ENCODE measurements at places on chromosomes 6 and 20. TPM values are rescaled to one million over a fixed set of nuclear protein-coding genes. Genes with fewer than 3 reads are reported as not detected.

TRIM31 gene
- total RNA-seq: not detected

AGPAT4 gene
- total RNA-seq: 2.5 TPM

PCK1 gene
- not detected for total RNA-seq

BPIFB2 gene
- total RNA-seq: not detected

DNA sequence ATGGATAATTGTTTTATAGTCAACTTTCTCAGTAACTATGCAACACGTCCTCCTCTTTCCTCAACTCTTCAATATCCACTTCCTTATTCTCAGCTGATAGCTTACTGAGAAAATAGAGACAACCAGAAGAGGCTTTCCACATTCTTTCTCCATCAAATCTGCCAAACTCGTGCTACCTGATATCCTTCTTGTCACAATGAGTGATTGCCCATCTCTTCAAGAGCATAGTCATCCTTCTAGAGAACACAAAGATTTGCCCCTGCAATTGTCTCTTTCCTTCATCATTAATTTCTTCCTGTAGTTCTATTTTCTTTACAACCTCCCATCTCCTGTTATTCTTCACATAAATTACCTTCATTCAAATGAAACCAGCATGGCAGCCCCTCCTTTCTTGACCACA is 75.9 kb upstream of the RGS17 start:
- DNase-seq: no peak
- no peak overlapping the region for H3K4me3 ChIP-seq
- no peaks in the 10 kb centered on the region for H3K4me1 ChIP-seq
- no peak overlapping the region for H3K27ac ChIP-seq

GRCh38 chr6:6331946-6332601 is 11.6 kb upstream of the F13A1 start:
- H3K4me3 ChIP-seq: no peak overlapping the region
- DNase-seq: no peak
- H3K36me3 ChIP-seq: no peaks in the 10 kb centered on the region
- H3K4me1 ChIP-seq: peaks cover 5% of the 10 kb centered on the region

DNA sequence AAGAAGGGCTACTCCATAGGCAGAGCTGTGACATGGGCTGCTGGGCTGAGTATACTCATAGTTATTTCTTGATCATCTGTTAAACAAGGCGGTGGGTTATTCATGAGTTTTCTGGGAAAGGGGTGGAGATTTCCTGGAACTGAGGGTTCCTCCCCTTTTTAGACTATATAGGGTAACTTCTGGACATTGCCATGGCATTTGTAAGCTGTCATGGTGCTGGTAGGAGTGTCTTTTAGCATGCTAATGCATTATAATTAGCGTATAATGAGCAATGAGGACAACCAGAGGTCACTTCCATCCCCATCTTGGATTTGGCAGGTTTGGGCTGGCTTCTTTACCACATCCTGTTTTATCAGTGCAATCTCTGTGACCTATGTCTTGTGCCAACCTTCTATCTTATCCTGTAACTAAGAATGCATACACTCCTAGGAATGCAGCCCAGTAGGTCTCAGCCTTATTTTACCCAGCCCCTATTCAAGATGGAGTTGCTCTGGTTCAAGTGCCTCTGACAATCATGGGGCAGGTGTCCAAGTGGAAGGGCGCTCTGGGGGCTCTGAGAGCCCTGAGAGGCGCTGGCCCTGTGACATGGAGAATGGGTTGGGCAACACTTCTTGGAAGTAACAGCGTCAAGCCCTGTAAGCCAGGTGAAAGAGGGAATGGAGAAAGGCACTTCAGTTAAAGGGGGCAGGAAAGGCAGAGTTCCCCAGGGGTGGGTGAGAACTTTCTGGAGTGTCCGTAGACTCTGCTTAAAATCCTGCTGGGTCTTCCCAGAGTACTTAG is 354.2 kb upstream of the SULF2 start:
- H3K36me3 ChIP-seq: no peaks in the 10 kb centered on the region
- H3K27me3 ChIP-seq: peaks cover 34% of the 10 kb centered on the region
- no peak overlapping the region for H3K4me3 ChIP-seq
- no peaks in the 10 kb centered on the region for H3K4me1 ChIP-seq

GRCh38 chr6:50608421-50608820 is 104.9 kb upstream of the TFAP2D start:
- DNase-seq: no peak
- no peaks in the 10 kb centered on the region for H3K4me1 ChIP-seq
- no peaks in the 10 kb centered on the region for H3K27me3 ChIP-seq
- H3K27ac ChIP-seq: no peak overlapping the region
- H3K4me3 ChIP-seq: no peak overlapping the region

- no peak overlapping the region for H3K4me3 ChIP-seq
- H3K27me3 ChIP-seq: no peaks in the 10 kb centered on the region
- H3K27ac ChIP-seq: no peak overlapping the region
- no peak for DNase-seq
These were observed 41.6 kb downstream of the PRND start for GRCh38 chr20:4763261-4763660.

GRCh38 chr6:35094183-35094582 is 47.0 kb downstream of the TCP11 start:
- H3K36me3 ChIP-seq: no peaks in the 10 kb centered on the region
- H3K27me3 ChIP-seq: no peaks in the 10 kb centered on the region
- H3K4me3 ChIP-seq: no peak overlapping the region
- no peak overlapping the region for H3K27ac ChIP-seq
- peaks cover 42% of the 10 kb centered on the region for H3K4me1 ChIP-seq

DNA sequence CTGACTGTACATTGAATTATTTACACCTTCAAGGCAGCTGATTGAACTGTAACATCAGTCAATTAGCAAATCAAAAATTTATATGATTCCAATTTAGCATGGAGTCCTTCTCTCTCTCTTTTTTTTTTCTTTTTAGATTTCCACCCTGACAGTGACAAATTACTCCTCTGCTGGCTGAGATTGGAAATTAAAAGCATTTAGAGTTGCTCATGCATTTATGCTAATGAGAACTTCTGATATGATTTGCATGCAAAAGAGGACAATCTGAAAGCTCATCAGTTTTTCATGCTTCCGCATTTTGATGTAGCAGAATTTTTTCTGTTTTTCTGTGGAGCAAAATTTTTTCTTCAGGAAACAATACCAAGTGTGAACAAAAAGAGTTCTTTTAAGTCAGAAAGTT is 130.5 kb upstream of the NOX3 start:
- H3K27ac ChIP-seq: no peak overlapping the region
- H3K27me3 ChIP-seq: no peaks in the 10 kb centered on the region
- no peak for DNase-seq
- H3K4me1 ChIP-seq: no peaks in the 10 kb centered on the region
- H3K4me3 ChIP-seq: no peak overlapping the region

GRCh38 chr6:10338151-10338550 is 76.7 kb downstream of the TFAP2A start:
- no peak for DNase-seq
- H3K4me1 ChIP-seq: no peaks in the 10 kb centered on the region
- no peaks in the 10 kb centered on the region for H3K36me3 ChIP-seq

DNA sequence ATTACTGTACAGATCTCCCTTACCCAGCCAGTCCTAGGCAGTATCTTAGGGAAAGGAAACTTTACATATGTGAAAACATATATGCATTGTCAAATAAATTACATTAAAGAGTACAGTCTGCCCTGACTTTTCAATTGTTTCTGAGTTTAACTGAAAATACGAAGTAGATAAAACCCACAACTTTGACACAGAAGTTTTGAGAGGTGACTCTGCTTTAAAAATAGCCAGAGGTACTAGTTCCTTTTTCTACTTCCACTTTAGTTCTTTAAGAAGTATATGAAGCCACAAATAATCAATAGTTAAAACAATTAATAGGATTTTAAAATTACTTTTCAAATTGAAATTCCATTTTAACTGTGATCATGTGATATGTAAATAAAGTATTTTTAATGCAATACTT is 62.9 kb downstream of the BMP5 start:
- DNase-seq: no peak
- H3K27me3 ChIP-seq: no peaks in the 10 kb centered on the region
- no peaks in the 10 kb centered on the region for H3K4me1 ChIP-seq
- H3K27ac ChIP-seq: no peak overlapping the region
- H3K36me3 ChIP-seq: no peaks in the 10 kb centered on the region

GRCh38 chr6:113893866-113894265 is 36.7 kb downstream of the MARCKS start:
- H3K4me3 ChIP-seq: no peak overlapping the region
- no peak for DNase-seq
- H3K4me1 ChIP-seq: no peaks in the 10 kb centered on the region
- H3K27me3 ChIP-seq: no peaks in the 10 kb centered on the region
- no peaks in the 10 kb centered on the region for H3K36me3 ChIP-seq
